ENCODE measurements at places on chromosomes 5 and 9.

DNA sequence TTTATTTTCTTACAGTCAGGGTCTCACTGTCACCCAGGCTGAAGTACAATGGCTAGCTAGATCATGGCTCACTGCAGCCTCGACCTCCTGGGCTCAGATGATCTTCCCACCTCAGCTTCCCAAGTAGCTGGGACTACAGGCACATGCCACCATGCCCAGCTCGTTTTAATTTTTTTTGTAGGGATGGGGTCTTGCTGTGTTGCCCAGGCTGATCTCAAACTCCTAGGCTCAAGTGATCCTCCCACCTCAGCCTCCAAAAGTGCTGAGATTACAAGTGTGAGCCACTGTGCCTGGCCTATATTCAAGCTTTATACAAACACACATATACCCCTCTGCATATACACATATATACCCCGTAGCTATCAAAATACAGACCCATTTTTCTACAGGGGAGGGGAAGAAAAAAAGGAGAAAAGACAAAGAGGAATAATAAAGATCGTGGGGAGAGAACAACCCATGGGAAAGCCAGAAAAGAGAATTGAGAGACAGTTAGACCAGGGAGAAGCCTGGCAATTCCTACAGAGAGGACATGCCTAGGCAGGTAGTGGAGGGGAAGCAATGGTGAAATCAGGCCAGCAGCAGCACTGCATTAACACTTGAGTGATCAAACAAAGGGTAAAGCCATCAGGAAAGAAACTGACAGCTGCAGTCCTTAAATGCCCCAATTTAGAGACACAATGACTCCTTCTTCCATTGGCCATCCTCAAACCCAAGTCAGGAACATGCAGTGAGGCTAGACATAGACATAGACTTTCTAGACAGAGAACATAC, 102.7 kb downstream of the EFNA5 start:
- no peak for DNase-seq

GRCh38 chr5:165538065-165538464, 2032.6 kb downstream of the MAT2B start:
- no peak for DNase-seq

GRCh38 chr5:137141779-137142178, 357.3 kb downstream of the SPOCK1 start:
- DNase-seq = no peak

GRCh38 chr5:55344392-55344992, 36.7 kb downstream of the MTREX start:
- DNase-seq = no peak

GRCh38 chr5:31481531-31482165, 50.2 kb downstream of the DROSHA start:
- DNase-seq = no peak

GRCh38 chr9:4263591-4263990, 36.3 kb downstream of the GLIS3 start:
- no peak for DNase-seq

DNA sequence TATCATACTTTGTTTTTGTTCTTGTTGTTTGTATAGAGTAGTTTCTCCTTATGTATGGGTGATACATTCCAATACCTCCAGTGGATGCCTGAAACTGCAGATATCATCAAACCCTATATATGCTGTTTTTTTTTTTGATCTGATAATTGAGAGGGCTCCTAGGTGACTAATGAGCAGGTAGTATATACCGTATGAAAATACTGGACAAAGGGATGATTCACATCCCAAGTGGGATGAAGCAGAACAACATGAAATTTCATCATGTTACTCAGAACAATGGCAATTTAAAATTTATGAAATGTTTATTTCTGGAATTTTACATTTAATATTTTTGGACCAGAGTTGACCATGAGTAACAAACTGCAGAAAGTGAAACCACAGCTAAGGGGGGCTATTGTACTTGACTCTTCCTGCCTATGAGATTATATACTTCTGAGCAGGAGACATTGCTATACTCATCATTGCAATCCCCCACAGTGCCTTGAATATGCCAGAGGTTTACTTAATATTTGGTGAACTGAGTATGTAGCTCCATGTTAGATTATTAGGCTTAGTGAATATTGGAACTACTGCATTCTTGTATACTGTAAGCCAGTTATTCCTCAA, 258.7 kb upstream of the FBXL7 start:
- DNase-seq = no peak

GRCh38 chr5:125584140-125584520, 837.7 kb upstream of the ZNF608 start:
- no peak for DNase-seq

DNA sequence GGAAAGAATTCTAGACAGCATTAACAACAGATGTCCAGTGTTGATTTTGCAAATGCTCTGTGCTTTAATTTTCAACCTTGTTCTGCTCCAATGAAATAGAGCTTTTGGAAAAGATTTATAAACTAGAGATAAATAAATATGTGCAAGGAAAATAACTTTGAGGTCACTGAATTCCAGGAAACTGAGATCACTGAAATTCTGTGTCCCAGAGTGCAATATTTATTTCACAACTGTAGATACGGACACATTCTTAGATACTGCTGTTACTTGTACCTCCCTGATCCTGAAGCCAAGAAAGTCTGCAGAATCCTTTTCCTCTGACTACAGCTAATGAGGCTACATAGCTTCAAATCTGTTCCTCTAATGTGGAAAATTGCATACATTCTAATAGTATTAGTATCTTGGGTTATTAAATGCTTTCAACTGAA, 222.9 kb downstream of the DOCK8 start:
- no peak for DNase-seq

DNA sequence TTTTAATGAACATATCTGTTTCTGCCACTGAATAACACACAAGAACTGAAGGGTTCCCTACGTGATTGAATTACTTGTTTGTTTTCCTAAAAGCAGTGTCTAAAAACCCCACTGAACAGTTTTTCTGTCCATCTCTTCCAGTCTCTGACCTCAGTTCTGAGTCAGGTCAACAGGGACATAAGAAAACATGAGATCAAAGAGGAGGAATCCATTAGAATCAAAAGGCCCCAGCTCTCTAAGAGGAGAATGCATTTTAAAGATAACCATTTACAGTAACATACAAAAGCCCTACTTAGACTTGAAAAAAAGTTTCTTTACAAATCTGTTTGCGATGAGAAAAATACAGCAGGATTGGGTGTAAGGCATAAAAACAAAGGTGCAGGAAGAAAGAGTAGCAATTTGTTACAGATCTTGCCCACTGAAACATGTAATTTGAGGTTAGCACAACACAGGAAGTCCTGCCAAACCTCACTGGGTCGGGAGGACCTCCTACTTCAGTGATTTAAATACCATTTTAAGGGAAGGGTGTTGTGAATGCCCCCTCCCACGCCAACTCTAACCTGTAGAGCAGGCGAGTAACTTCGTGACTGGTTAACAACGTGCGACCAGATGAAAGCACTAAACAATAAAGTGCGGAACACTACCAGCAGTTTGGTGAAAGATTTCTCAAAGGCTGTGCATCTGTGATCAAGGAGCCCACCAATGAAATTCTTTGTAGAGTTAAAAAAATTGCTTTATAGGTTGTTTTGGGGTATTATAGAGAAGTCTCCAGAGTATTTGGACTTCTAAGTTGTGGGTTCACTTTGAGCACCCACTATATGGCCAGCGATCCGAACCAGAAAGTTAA, 1.3 kb downstream of the QSOX2 start:
- DNase-seq = no peak

GRCh38 chr5:170488570-170488969, 15.2 kb upstream of the KCNIP1 start:
- no peak for DNase-seq

DNA sequence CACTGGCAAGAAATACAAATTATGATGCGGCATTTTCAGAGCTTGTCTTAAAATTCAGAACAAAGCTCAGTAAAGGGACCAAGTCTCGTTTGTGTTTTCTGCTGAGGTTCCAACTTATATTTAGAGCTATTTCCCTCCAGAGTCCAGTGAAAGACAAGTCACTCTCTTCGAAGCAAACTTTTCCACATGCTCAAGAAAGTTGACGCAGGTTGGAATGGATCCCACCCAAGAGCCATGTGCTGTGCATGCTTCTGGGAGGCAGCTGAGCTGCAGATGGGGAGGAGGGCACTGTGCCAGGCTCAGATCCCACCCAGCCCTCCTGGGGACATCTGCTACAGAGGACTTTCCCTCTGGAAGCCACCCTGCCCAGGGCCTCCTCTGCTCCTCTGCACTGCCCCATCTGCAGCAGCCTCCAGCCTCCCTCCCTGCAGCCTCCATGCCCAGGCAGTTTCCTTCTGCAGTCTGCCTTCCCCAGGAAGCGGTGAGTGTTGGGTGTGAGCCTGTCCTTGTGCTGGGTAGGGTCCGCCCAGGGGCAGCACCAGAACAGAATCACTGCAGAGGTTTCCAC, 75.3 kb downstream of the COL23A1 start:
- no peak for DNase-seq

- no peak for DNase-seq
These were observed 122.1 kb downstream of the SIL1 start for GRCh38 chr5:139076111-139076510.

DNA sequence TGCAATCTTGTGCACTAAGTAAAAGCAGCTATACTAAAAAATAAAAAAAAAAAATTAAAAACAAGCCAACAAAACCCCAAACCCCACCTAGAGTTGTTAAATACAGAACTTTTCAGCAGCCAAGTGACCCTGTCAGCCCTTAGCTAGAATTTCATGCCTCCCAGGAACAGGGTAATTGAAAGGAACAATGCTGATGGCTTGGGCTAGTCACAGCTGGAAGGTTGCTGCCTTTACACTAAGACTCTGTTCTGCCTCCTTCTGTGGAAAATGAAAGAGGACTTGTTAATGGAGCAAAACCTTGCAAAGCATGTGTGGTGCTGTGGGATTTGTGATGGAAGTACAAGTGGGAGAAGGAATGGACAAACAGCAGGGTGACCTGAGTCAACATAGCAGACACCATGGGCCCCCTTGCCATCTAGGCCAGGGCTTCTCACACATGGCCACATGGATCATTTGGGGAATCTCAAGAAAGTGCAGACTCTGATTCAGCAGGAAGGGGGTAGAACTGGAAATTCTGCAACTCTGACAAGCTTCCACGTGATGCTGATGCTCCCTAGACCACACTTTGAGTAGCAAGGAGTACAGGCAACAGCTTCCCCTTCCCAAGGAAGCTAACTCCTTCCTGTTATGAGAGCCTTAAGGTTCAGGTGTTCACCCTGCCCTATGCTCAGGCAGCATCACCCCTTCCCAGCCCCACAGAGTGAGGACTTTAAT, 14.9 kb upstream of the TMEM252 start:
- DNase-seq = no peak

- DNase-seq = no peak
These were observed 751.6 kb downstream of the TLR4 start for GRCh38 chr9:118455788-118456187.

GRCh38 chr9:121556580-121556979, 56.9 kb upstream of the GGTA1 start:
- DNase-seq = no peak

DNA sequence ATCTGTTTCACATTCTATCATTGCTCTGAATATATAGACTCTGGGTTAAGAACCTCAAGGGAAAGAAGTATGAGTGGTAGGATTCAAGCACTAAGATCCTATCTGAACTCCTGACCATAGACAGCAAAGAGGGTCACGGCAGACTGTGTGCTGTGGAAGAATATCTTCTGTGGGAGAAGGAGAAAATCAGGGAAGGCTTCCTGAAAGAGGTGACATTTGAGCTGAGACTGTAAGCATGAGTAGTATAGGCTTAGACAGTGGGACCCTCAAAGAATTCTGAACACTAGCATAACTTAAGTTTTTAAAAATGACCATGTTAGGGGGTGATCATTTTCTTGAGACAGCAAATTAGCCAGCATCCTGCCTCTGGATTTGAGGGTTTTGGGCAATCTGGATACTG, 3.9 kb downstream of the FRRS1L start:
- no peak for DNase-seq
